RPMI8226 (cell line): ENCODE measurements at places on chromosomes 16 and 17.

DNA sequence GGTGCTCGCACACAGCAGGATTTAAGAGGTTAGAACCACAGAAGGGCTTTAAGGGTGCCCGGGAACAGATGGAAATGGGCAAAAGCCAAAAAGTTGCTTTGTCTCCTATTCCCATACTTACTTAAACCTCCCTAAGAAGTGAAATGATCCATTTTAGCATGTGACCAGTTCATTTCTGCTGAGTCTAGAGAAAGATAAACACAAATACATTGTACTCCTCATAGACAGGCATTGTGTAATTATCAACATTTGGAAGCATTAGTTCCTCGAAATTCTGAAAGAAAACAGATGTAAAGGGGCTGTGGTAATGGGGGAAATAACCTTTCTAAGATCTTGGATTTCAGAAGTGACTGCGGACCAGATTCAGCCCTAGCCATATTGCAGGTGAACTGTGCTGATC is 178.3 kb downstream of the CYB561 start:
- no peak for DNase-seq

GRCh38 chr16:84617041-84617790 is 662 bp downstream of the COTL1 start:
- DNase-seq, result peak; percentile 24

GRCh38 chr16:24677388-24677787 is 52.1 kb upstream of the TNRC6A start:
- DNase-seq, result no peak

- DNase-seq, result no peak
Observed at GRCh38 chr17:60864708-60865005, 187.0 kb downstream of the BCAS3 start.

DNA sequence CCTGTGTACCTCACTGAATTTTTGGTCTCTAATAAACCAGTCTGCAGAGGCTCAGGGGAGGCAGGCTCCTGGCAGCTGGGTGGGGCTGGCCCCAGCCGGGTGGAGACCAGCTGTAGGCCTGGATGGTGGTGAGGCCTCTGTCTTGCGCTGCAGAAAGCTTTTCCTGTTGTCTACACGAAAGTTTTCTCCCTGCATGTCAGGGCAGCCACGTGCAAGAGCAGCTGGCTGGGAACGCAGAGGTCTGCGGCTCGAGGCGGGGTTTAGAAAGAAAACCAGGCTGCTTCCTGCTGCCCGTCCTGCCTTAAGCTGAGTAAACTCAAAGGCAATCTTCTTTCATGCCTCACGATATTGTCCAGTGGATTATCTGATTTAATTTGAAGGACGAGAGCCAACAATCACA is 2.4 kb downstream of the SERPINF1 start:
- peak; percentile 85 for DNase-seq

DNA sequence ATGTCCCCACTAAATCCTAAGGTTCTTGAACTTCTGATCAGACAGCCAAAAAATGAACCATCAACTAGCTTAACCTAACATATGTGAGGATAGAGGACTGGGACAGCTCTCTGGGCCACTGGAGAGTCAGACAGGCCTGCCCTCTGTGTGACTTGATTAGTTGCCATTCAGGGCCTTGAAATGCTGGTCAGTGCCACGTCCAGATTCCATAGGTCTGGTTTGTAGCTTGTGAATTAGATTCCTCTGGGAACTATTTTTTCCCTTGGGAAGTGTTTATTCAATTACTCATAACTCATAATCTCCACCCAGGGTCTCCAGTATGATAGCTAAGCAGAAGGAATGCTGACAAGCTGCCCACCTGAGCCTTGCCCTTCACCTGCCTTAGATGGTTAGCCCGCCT is 48.2 kb downstream of the IGF2BP1 start:
- DNase-seq, result no peak

GRCh38 chr17:83125515-83126274 is 46.3 kb downstream of the METRNL start:
- DNase-seq, result peak; percentile 70
